Activated T-cell treated with anti-CD3 and anti-CD28 coated beads for 48 hours (primary cell): ENCODE measurements at places on chromosomes 4 and X.

- DNase-seq, result no peak
Measured at GRCh38 chr4:40193016-40193571, 3.7 kb upstream of the RHOH start.

DNA sequence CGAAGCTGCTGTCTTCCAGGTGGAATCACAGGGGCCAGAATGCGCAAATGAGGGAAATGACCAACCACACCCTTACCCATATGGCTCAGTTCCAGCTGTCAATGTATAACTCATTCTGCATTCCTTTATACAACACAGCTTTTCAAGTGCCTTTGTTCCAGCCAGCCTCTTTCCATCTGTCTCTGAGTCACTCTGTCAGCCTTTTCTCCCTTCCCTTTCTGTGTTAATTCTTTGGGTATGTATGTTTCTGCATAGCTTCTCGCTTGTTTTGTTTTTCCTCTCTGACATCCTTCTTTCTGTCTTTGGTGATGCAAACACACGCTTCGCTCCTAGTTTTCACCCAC lies 54.5 kb downstream of the RS1 start:
- no peak for DNase-seq

- no peak for DNase-seq
Measured at GRCh38 chr4:73006286-73006990, 63.1 kb downstream of the COX18 start.

GRCh38 chr4:26127851-26128337 lies 192.9 kb upstream of the RBPJ start:
- no peak for DNase-seq

DNA sequence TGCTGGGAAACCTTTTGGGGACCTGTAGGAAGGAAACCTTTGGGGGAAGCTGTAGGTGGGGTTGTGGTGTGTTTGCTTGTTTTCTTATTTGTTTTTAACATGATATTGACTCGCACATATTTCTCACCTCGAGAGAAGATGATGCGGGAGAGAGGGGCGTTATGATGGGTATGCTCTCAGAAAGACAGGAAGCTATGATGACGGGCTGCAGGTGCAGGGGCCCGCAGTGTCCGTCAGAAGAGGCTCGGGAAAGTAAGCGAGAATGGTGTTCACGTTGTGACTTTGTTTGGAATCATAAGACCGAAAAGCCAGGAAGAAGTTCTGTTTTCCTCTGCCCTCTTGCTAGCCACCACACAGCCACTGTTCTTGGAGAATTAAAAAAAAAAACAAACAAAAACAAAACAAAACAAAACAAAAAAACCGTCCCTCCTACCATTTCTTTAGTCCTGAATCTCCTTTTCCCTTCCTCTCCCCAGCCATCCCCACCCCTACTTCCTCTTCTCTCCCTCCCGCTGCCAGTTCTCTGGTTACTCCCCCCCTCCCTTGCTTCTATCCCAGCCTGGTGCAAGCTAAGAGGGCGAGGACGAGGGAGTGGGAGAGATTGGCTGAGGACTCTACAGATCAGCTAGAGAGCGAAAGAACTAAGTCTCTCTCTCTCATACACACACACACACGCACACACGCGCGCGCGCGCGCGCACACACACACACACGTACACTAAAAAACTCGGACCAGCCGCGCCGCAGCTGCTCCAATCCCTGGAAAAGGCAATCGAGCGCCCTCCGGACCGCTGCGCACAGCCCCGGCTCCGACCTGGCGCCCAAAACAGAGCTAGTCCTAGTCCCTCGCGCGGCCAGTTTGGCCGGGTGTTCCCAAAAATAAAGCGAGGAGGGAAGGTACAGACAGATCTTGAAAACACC lies at the start of gene BMP3:
BMP3 (plus strand) TSS at position 648 of the 920 bp plus-strand sequence. CDS start 577 bp downstream, outside the sequence.
- DNase-seq, result peak; percentile 0
